ENCODE measurements at places on chromosomes 3 and 15.
A peak's percentile ranks its signal among the peaks of the same experiment; 100 is the strongest.

DNA sequence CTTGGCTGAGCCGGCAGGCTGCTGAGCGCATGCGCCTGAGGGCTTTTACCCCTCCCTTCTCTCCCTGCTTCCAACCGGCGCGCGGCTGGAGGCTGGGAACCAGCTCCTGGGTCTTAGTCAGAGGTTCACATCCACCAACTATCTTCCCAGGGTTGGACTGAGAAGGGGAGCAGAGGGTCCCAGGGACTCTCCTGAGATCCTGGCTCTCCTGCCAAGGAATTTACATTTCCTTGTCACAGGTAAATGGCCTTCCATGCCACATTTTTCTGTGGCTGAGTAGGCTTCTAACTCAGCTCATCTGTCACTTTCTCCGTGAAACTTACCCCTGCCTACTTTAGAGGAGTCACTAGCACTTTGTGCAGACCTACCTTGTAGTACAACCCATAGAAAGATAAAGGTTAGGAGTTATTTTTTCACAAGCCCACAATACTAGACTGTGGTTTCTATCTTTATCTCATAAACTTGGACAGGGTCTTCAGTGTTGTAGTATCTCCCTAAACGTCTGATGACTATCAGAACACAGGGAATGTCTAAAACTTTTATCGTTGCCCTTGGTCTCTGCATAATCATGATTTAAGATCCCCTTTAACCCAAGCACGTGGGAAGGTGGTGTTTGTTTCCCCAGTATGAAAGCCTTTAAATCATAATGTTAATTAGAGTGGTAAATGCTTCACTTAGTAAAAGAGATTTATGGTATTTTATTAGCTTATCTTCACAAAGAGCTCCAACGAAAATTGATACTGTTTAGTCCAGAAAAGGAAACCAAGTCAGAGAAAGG is 638 bp upstream of the TBC1D5 start:
- no peak for DNase-seq

- no peak for DNase-seq
Measured at GRCh38 chr3:56612146-56612545, 55.2 kb downstream of the CCDC66 start.

- no peak for DNase-seq
Measured at GRCh38 chr3:138331143-138331894, 1.7 kb upstream of the NME9 start.

DNA sequence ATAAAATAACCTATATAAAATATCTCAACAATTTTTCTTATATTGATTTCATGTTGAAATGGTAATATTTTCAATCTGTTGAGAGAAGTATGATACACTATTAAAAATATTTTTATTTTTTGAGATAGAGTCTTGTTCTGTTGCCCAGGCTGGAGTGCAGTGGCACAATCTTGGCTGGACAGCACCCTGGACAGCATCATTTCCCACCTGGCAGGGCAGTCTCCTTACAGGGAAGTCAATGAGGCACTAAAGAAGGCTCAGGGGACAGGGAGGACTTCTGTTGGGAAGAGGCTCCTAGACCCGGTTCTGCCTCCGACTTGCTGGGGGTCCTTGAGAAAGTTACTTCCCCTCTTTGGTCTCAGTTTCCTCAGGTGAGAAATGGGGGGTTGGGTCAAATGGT is 9.4 kb downstream of the GOLGA6L2 start:
- no peak for DNase-seq

DNA sequence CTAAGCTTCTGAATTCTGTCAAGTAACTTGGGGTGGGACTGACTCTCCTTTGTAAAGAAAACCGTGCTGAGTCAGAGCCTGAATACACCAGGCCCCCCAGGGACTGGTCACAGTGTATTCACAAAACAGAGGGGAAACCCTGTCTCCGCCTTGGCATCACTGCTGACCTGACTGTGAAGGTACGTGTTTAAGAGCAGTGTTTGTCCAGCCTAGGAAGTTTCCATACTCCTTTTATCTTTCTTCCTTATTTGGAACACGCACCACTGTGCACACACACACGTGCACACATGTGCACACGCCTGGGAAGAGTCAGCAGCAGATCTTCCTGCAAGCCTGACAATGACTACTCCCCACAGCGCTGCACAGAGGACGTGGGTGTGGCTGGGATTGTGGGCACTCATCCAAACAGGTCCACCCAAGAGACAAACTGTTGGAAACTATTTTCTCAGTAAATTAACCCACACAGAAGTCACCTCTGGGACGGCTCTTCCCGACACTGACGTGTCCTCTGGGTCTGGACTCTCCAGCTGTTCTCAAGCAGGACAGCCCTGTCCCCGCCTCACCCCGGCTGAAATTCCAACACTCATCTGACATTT is 87.7 kb downstream of the ATP10A start:
- no peak for DNase-seq

GRCh38 chr15:100715571-100716455 is 113.4 kb downstream of the ASB7 start:
- DNase-seq = no peak

DNA sequence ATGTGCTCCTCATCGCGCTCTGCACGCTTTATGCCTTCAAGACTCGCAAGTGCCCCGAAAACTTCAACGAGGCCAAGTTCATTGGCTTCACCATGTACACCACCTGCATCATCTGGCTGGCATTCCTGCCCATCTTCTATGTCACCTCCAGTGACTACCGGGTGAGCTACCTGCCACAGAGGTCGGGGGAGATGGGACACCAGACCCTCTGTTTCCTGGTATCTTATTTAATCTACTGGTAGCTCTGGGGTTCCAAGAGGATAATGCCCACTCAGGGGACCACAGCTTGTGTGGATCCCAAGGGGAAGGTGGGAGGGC is 9.1 kb downstream of the GRM2 start:
- DNase-seq = no peak

GRCh38 chr3:152301745-152302181 is 33.0 kb downstream of the MBNL1 start:
- DNase-seq = no peak

- DNase-seq = no peak
Measured at GRCh38 chr3:185210621-185211142, 43.2 kb downstream of the EHHADH start.

GRCh38 chr3:126180477-126181397 is at the start of gene ALDH1L1:
Gene ALDH1L1, minus strand, starts transcription at chr3:126180586. Its CDS starts 19,607 bp downstream, at chr3:126160979.
- DNase-seq = peak; percentile 3

- DNase-seq = no peak
Measured at GRCh38 chr3:3278073-3278472, 98.6 kb upstream of the CRBN start.

- DNase-seq = no peak
Measured at GRCh38 chr3:155714295-155714718, 30.6 kb downstream of the PLCH1 start.

DNA sequence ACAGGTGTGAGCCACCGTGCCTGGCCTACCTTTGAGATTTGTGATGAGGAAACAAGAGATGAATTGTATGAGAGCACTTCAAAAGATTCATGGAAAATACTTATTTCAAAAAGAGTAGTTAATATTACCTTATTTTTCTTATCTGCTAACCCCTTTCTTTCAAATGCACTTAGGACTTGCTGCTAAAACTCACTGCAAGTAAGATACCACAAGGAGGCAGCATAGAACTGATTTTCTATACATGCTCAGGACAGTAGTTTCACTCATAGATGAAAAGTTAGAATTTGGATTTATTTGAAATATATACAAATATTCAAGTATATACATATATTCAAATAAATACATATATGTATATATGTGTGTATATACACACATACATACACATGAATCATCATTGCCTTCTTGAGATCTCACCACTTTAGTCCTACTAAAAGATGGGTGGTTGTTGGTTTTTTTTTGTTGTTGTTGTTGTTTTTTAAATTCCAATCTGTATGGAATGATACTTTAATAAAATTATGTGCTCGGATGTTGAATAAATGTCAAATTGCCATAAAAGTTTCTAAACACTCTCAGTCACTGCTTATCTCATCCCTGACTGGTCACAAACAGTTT is 2.4 kb downstream of the CCNDBP1 start:
- peak; percentile 68 for DNase-seq

DNA sequence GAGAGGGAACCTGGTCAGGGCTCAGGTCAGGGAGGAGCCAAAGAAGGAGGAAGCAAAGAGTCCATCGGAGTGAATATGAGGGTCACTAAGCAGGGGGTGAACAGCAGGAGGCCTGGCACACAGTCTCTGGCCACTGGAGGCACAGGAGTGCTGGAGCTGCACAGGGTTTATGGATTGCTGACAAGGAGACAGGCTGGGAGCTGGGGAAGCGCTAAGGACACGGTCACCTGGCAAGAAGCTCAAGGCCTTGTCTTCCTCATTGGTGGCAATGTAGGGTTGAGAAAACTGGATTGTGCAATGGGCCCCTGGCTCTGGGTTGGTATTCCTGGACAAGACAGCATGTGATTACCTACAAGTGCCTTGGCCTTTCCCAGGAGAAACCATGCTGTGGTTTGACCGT is 5.8 kb upstream of the CAMP start:
- DNase-seq = no peak

DNA sequence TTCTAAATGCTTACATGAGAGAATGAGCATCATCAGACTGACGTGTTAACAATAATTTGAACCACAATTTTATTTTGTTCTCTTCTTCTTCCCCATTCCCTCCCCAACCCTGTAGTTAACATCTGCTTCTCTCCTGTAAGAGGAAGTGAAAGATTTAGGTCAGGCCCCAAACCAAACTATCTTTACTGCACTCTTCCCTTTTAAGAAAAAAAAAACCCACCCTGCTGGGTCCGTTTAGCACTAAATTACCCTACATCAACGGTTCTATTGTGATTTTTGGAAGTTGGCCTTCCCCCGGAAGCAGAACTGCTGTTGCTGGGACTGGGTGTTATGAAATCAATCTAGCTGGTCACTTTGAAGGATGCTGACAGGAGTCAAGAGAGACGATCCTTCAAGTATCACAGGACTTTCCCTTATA is 49.4 kb downstream of the NFKBIZ start:
- DNase-seq = no peak

GRCh38 chr15:65451989-65452388 is 29.2 kb upstream of the IGDCC4 start:
- no peak for DNase-seq

DNA sequence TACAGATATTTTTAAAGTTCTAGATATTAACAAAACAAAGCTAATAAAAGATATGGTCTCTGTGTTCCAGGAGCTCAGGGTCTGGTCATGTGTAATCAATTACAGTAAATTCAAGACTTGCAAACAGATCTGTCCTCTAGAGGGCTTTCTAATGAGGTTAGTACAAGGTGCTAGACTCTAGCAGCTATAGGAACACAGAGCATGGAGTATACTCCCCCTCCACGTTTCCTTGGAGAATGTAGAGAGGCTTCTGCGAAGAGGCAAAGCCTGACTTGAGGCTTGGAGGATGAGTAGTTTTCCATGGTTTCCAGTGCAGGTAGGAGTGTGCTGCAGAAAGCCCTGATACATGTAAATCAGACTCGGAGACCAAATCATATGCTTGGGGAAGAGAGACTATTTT is 32.7 kb upstream of the DLG1 start:
- no peak for DNase-seq

DNA sequence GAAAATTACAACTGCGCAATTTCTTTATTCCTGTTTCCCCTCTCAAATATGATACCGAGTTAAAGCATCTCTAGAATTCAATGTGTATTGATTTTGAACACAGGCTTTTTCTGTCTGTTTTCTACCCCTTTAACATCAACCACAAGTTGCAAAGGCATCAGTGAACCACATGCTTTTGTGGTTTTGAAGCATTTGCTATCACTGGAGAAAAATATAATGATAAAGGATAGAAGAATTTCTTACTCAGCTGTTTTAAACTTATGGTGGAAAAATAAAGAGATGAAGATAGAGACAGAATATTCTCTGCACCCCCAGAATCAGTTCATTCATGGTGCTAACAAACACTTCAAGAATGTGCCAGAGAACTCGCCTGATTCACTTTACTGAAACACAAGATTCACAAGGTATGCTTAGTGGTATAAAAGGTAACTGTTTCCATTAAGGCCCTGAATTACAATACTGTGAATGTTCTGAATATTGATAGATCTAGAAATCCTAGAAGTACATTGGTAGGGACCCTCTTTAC is 9.5 kb upstream of the DPPA4 start:
- no peak for DNase-seq

DNA sequence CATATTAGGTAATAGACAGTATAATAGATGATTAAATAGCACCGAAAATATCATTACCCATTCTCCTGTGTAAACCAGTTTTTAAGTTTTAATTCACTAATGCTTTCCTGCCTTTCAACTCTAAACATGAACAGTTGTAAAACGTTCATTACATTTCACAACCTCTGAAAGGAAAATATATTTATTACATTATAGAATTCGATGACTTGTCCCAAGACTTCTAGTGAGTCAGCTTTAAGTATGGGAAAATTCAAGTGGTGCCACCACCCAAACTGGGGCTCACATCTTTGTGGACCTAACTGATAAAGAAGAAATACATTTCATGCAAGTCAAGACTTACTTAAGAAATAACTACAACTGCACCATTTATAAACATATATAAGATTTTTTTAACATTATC is 2.0 kb downstream of the TRIM59 start:
- DNase-seq = peak; percentile 8

DNA sequence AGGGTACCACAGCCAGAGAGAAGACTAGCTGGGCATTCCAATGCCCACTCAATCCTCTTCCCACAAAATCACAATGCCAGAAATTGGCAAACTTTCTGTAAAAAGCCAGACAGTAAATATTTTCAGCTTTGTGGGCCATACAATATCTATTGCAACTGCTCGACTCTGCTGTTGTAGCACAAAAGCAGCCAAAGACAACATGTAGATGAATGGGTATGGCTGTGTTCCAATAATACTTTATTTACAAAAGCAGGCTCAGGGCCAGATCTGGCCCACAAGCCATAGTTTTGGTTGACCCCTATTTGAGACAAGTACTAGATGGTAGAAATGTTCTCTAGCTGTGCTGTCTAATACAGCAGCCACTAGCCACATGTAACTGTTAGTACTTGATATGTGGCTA is 330.9 kb downstream of the ERC2 start:
- DNase-seq = no peak

DNA sequence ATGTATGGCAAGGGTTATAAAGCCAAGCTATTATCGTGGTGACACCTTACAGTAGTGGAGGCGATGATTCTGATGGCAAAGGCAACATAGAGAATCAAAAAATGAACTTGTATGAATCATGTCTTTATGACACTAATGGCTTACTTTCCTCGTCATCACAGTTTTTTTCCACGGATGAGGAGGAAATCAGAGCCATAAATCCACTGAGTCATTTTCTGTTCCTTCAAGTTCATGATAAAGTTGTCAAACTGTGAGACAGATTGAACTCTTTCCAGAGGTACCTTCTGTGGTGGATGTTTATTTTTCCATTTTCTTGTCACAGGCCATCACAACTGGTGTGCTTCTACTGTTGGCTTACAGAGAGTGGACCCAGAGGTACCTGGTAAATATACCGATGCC is 8.5 kb downstream of the TMEM212 start:
- DNase-seq = peak; percentile 93

- DNase-seq = no peak
Measured at GRCh38 chr15:63933522-63933921, 99.8 kb upstream of the HERC1 start.
